ENCODE measurements at places on chromosomes 2 and 18.

GRCh38 chr2:70517804-70518203, 35.8 kb downstream of the TGFA start:
- DNase-seq = no peak

DNA sequence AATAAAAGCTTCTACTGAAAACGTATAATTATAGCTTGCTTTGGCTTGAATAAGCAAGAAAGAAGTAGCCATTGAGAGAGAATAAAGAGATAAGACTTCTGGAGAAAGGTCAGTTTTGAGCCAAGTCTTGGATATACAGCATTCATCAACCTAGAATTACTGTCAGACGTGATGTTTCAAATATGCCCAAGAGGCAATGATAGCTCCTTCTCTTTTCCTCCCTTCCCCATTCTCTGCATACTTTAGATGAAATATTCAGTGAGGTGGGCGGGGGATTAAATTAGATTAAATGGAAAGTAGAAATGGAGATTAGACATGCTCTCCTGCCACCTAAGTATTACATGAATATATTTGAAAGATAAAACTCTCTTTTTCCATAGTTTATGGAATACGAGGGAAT, 8.7 kb downstream of the ANTXR1 start:
- DNase-seq = no peak

DNA sequence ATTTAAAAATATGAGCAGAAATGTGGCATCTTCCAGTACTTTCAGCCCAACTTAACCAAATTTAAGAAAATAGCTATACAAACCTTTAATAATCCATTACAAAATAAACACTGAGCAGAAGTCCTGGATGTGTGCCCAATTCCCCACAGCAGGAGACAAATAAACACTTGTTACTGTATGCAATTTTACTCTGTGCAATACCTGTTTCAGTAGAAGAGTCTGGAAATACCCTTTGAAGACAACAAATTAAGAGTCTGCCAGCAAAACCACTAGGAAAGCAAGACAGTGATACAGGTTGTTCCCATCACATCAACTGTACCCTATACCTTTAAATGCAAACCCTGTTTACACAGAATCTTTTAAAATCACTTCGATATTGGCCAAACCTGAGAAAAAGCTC, 41.4 kb upstream of the RNU4ATAC start:
- DNase-seq = no peak

GRCh38 chr2:160156665-160157064, 43.4 kb downstream of the ITGB6 start:
- DNase-seq = no peak

DNA sequence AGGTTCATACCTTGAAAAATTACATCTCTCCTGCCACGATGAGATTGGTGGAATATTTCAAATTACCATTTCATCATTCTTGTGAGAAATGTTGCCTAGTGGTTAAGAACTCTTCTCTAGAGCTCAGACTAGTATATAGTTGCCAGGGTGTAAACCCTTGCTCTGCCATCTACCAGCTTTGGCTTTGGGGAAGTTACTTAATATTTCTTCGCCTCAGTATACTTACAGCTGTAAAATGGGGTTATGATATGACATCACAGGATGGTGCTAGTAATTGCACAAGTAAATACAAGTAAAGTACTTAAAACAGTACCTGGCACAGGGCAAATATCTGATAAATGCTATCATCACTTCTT, 1.5 kb downstream of the SPOPL start:
- no peak for DNase-seq

DNA sequence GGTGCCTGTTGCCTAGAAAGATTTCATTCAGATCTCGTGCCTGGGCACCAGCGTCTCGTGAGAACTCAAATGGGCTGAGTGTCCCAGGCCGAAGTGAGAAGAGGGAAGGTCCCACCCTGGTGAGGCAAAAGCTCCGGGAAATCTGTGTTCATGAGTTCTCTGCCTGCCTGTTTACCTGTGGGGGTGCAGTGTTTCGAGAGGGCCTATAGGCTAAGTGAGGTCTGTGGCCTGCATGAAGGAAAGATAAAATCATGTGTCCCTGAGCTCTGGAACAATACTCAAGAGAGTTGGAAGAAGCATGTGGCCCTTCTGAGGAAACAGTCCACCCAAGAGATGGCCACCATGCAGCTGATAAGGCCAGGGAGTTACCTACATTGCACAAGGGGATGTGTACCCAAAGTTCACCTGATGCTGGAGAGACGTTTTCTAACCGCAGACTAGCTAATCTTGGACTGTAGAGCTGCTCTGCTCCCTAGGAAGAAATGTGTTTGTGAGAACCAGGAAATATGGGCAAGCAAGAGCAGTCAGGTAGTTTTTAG, 63.5 kb upstream of the ST3GAL5 start:
- no peak for DNase-seq

- DNase-seq = no peak
These were observed 13.3 kb downstream of the PPP4R3B start for GRCh38 chr2:55604027-55604565.

GRCh38 chr2:25252291-25253152, 84.1 kb upstream of the POMC start:
- DNase-seq = peak; percentile 57

Data from activated naive CD4-positive, alpha-beta T cell (primary cell).